ENCODE measurements at places on chromosomes 13 and 19.

DNA sequence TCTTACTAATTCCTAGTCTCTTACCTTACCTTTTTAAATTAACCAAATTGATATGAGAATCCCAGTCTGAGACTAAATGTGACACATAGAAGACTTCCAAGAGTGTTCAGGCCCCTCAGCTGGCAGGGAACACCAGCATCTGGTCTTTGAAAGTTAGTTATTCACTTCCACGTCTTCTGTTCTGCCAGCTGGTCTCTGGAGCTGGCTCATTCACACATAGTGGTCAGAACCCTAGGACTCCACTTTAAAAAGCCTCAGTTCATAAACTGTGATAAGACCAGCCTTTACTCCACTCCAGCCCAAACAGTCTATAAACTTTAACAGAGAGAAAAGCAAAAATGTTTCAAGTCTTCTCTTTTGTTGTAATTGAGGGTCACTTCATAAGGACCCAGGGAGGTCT lies 263.0 kb downstream of the DCT start:
- no peak for DNase-seq

DNA sequence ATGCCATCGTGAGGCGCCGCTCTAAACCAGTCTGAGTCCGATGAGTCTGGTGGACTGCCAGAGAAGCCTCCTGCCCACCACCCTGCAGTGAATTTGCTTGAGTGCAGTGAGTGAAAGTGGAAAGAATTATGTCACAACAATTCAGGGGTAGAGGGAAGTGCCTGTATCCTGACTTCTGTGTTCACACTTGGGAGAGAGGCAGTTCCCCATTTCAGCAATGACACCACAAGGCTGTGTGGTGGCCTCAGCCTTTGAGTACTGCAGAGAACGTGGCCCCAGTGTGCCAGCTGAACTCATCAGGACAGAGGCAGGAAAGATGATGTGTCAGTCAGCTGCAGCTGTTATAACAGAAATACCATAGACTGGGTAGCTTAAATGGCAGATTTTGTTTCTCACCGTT lies 155.6 kb downstream of the COG6 start:
- no peak for DNase-seq

- DNase-seq, result no peak
Observed at GRCh38 chr13:23175920-23176319, 4.9 kb upstream of the SGCG start.

DNA sequence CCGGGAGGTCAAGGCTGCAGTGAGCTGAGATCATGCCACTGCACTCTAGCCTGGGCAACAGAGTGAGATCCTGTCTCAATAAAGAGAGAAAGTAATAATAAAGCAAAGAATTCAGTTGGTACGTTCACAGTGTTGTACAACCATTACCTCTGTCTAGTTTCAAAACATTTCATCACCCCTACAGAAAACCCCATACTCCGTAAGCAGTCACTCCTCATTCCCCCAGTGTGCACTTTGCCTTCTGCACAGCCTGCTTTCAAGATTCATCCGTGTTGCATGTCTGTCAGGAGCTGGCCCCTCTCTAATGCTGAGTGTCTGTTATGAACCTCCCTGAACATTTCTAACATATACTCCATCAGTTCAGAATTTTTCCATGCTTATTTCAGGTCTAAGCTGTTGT lies 9.4 kb downstream of the POLD1 start:
- no peak for DNase-seq

DNA sequence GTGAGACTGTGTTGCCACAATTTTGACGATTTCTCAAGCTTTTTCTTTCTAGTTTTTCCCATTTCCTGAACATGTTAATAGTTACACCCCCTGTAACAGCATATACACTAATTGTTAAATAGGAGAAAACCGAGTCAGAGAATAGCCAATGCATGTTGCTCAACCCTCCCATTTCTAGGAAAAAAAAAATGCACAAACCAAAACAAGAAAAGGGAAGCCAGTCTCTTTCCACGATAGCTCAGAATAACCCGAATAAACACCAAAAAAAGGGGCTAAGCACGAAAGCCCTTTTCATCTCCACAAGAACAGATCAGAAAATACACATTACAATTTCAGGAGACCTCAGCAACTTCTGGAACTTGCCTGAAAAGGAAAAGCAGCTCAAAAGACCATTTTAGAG lies 16.3 kb downstream of the LATS2 start:
- no peak for DNase-seq

DNA sequence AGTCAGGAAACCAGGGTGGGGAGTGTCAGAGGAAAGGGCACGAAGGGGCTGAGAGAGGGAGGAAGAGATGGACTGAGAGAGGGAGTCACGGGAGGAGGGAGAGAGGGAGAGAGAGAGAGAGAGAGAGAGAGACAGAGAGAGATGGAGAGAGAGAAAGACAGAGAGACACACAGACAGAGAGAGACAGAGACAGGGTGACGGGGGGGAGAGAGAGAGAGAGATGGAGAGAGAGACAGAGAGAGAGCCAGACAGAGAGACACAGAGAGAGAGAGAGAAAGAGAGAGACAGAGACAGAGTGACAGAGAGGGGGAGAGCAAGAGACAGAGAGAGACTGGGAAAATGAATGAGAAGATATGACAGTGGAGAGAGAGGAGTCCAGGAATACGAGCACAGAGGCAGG lies 494 bp upstream of the KLK14 start:
- DNase-seq, result no peak

DNA sequence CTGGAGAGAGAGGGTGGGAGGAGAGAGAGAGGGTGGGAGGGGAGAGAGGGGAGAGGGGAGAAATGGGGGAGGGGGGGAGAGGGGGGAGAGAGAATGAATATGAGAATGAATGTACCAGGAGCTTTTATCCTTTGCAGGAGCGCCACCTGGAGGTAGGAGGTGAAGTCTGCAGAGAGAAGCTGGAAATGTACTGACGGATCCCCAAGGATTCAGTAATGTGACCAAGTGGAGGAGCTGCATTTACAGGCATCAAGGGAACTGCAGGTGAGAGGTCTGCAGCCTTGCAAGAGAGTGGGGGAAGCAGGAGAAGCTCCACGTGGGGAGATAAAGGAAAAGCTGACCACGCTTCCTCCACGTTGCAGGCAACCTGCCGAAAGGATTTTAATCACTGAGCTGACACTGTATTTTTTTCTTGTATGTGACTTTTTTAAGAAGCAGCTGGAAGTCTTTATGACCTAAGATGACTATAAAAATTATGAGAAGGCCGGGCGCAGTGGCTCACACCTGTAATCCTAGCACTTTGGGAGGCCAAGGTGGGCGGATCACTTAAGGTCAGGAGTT lies 33.7 kb downstream of the VSTM1 start:
- peak; percentile 41 for DNase-seq

DNA sequence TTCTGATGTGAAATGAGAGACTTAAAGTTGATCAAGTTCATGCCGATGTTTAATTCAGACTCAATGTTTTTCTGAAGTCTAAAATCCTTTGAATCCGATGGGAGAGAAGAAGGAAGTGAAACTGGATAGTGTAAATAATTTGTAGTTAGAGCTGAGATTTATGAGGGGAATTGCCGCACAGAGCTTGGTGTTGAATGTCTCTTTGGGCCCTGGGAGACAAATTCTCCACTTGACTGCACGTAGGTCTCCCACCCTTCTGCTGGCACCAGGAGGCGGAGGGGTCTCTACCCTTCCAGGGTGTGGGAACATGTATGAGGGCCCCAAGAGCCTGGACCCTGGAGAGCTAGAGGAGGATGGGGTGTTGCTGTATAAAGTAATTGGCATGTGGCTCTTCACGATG lies 140.8 kb upstream of the SERP2 start:
- no peak for DNase-seq

DNA sequence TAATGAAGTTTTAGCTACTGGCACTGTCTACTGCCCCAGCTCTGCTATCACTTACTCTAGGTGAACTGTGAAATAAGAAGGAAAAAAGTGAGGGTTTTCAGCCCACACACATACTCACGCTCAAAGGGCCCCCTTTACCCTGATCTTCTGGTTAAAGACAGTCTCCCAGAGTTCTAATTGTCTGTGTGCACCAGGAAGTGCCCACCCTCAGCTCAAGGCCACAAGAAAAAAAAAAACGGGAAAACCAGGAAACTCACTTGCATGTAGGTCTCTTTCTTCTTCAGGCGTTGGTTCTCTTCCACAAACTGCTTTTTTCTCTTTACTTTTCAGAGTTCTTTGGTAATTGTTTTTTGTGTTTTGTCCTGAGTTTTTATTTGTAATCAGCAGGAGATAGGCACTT lies 22.1 kb downstream of the RAP2A start:
- DNase-seq, result no peak

DNA sequence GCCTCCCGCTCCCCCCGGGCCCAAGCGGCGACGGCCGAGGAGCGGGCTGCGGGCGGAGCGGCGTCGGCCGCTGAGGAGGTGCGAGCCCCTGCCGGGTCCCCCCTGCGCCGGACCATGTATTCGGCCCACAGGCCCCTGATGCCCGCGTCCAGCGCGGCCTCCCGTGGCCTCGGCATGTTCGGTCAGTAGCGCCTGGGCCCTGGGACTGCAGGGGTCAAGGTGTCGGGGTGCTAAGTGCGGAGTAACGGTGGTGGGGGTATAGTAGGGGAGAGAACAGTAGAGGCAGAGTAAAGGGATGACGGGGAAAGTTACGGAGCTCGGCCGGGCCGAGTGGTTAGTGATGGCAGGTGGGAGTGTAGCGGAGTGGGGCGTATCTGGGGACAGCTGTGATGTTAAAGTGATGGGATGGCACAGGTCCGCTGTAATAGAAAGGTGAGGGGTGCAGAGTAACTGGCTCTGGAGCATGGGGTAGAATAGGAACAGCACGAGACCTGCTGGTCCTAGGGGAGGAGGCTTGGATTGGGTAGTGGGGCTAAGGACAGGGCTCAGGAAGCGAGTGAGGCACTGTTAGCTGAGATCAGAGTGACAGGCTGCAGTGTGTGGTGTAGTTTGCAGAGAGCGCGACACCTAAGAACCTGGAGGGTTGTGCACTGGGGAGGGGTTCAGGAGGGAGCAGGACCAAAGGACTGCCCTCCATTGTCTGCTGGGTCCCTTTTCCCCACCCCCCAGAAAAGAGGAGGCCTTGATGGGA lies 15.7 kb downstream of the CIC start:
- DNase-seq, result no peak

DNA sequence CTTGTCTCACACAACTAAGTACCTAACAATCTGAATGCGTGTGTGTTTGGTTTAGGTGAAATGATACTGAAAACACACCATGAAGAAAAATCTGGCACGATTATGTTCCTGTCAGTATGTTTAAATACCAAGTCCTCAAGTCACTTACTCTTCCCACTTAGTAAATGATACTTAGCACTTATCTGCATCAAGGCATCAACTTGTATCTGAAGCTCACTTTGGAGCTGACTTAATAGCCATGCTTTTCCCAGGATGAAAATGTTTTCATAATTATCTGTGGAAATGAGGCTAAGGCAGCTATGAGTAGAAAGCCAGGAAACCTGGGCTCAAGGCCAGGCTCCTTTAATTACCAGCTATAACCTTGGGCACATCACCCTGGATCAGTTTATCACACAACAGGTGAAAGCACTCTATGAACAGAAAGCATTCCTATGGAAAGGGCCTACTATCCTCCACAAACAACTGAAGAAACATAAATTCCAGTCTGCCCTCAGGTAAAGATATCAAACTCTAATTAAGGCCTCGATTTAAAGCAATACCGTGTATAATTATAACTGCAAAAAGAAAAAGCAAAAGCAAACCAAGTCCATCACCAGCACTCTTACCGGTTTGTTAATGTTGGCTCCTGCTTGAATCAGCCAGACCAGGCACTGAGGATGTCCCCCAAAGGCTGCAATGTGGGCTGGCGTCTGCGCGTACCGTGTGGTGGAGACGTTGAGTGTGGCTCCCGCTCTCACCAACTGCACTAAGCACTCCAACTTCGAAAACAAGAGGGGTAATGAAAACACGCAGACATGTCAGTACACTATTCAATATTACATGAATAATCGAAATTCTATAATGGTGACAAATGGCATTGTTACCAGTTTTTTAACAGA lies 4.6 kb downstream of the ANKRD10 start:
- no peak for DNase-seq

DNA sequence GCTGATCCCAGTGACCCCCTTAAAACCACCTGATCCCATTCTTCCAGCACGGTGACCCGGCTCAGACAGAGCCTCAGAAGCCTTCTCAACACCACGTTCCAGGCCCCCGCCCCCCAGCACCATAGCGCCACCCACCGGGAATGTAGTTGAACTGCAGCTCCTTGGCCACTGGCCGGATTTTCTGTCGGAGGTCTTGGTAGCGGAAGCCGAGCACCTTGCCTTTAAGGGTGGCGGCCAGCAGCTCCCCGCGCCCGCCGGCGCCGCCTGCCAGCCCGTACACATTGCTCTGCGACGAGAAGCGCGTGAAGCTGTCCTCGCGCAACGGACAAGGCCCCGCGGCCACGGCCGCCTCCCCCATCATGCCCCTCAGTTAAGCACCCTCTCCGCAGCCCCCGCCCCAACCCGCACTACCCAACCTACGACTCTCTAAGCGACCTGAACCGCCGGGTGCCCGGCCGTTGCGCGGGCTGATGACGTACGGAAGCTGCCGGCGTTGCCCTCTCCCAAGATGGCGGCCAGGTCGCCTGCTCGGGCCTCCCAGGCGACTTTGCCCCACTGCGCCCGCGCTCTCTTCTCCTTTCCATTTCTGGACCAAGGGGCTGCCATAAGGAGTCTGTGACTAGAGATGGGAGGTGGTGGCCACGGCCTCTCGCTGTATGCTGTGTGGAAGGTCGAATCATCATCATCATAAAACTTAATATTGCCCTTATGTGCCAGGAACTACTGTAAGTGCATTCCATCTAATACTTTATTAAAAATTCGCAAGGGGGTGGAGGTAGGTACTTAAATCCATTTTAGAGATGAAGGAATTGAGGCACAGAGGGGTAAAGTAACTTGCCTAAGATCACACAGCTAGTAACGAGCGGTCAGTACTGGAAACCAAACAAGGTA lies at the start of gene KPTN:
TSS of gene KPTN (minus strand) at position 420 of the 891 bp plus-strand sequence. CDS start at position 361, 59 bp downstream.
- peak; percentile 96 for DNase-seq

DNA sequence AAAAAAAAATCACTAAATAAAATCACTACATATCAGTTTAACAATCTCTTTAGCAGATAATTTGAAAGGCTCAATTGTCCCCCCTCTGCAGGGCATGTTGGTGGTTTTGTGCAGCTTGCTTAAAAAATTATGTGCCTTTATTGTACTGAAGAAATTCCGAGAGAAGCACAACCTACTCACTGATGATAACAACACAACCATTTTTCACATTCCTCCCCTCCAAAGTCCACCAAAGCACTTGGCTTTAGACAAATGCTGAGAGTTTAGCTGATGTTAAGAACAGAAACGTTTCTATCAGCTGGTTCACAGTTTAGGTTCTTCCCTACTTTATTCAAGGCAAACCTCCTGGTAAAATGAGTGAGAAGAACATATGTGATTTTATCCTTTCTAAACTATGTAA lies 923 bp downstream of the DOCK9 start:
- no peak for DNase-seq

DNA sequence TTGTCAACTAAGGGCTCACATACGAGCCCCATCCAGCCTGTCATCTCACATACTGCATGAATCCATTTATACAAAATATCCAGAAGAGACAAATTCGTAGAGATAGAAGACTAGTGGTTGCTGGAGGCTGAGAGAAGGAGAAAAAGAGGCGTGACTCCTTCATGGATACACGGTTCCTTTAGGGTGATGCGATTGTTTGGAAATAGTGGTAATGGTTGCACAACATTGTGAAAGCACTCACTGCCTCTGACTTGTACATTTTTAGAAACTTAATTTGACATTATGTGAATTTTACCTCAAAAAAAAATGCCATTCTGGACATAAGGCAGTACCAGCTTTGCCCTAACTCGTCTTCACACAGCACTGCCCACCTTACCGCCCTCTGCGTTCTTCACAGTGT lies 27.3 kb downstream of the IGFL1 start:
- DNase-seq, result no peak

Measured in GM10248 (cell line).